ENCODE measurements at places on chromosomes 3 and 15.

DNA sequence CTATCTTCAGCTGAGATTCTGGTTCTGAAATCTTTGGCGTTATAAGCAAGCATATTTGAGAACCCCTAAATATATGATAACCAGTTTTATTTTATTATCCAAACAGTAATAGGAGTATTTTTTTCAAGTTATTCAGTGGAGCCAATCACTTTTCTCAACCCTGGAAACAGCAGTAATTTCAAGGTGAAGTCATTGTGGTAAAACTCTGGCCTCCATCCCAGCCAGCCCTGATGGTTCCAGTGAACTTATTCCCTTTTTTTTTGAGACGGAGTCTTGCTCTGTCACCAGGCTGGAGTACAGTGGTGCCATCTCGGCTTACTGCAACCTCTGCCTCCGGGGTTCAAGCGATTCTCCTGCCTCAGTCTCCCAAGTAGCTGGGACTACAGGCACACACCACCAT lies 545.4 kb upstream of the IL12A start:
- no peak for DNase-seq

- no peak for DNase-seq
These were observed 7.0 kb downstream of the GPR160 start for GRCh38 chr3:170044795-170045244.

DNA sequence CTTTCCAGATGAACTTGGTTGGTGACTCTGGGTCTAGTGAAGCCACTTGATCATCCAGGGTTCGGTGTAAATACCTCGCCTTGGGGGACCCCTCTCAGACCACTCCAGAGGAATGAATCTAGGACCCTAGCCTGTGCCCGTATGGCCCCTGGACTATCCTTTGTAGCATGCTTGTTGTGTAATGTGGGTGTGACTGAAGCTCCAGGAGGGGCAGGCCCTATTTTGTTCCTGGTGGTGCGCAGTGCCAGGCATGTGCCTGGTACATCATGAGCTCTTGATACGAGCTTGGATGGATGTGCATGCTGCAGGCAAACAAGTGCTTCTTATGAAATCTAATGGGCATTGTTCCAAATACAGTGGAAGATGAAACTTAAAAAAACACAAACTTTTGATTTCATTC lies 82.8 kb downstream of the EBLN2 start:
- DNase-seq, result no peak

GRCh38 chr3:53816425-53816824 lies 29.8 kb downstream of the CHDH start:
- DNase-seq, result no peak

DNA sequence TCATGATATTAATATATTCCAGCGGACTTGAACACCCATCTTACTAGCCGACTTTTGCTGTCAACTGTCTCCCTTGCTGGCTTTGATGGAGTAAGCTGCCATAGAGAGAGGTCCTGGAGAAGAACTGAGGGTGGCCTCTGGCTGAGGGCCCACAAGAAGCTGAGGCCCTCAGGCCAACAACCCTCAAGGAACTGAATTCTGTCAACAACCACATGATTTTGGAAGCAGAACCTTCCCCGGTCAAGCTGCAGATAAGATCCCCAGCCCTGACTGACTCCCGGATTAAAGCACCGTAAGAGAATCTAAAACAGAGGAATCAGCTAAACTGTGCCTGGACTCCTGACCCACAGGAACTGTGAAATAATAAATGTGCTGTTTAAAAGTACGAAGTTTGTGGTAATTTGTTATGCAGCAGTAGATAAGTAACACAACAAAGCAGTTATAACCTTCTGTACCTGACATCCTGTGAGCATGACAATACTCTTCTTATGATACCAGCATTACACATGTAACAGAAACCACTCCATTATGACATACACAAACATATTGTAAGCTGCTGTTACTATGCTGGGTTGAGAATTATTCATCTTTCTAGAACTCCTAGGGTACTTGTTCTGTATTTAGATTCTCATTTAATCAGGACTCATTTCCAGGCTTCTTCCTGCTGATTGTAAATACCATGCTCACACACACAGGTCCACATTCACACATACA lies 66.2 kb downstream of the HES1 start:
- DNase-seq, result no peak

DNA sequence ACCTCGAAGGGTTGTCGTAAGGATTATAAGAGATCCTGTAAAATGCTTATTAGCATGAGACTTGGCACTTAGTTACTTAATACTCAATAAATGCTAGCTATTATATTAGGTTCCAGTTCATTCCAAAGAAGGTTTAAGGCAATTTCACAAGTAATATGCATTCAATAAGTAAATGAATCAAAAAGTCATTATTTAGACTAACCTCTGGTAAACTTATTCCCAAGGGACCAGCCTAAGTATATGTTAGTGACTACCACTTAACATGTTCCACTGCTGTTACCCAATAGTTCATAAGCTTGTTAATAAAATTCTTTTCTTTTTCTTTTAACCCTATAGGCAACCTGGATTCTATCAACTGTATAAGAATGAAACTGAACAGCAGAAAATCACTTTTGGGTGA lies 5.1 kb downstream of the PDCD10 start:
- DNase-seq, result no peak

DNA sequence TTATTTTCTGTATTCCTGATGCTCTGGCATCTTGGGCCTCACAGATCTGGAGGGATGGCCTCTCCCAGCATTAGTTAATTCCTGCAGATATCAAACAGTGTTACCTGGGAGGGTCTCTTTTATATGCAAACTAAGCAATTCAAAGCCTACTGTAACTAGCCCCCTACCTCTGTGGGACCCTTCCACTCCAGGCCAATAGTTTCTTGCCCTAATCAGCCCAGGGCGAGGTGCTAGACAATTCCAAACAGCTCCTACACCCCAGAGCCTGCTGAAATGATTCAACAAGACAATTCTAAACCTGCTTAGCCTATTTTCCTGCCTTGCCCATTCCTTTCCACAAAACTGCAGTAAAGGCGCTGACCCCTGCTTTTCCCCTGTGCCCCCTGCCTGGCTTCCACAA lies 106.6 kb upstream of the IGSF10 start:
- no peak for DNase-seq

GRCh38 chr3:156388497-156389448 lies 166.1 kb downstream of the SSR3 start:
- no peak for DNase-seq

DNA sequence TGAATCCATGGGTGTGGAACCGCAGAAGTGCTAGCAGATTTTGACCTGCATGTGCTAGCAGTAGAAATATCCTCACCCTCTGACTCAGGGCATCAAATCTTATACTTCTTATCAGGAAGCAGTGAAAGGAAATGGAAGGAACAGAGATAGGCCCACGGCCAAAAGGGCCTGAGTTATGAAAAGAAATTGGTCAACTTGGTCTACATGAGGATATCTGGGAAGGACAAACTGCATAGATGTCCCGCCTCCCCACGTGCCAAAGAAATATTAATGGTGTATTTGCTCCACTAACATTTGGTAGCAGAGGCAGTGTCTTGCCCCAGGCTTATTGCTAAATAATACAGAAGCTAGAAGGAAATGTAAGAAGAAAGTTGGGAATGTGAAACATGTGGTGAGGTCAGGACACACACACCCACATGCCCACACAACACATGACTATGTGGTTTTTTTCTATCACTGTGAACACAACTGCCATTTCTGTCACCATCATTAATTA lies 93.6 kb upstream of the COL8A1 start:
- DNase-seq, result no peak

GRCh38 chr3:100297784-100298183 lies 36.8 kb upstream of the NIT2 start:
- no peak for DNase-seq

DNA sequence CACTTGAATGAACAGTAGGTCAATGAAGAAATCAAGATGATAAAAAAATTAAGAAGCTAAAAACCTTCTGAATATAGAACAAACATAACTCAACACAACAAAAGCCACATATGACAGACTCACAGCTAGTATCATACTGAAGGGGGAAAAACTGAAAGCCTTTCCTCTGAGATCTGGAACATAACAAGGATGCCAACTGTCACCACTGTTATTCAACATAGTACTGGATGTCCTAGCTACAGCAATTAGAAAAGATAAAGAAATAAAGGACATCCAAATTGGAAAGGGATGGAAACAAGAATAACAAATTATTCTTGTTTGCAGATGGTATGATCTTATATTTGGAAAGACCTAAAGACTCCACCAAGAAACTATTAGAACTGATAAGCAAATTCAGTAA lies 60.8 kb downstream of the ILDR1 start:
- DNase-seq, result no peak
